Activated CD4-positive, alpha-beta T cell treated with anti-CD3 and anti-CD28 coated beads for 4 hours (primary cell): ENCODE measurements at places on chromosomes 3 and 15.

GRCh38 chr15:81174125-81174791 is 22.4 kb upstream of the IL16 start:
- DNase-seq: no peak

DNA sequence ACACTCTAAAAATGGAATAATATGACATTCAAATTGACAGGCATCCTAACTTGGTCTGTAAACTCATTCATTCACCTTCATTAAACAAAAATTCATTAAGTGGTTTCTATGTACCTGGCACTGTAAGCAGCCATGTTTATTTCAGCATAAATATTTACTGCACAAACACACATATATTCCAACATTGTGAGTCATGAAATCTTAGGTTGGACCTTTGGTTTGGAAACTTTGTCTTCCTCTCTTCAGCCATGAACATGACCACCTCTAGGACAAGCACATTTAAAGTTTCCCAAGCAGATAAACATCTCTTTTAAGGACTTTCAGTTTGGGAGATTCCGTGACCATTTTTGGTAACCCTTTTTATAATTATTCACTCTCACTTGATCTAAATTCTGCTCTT is 131.8 kb downstream of the TPRG1 start:
- no peak for DNase-seq

GRCh38 chr3:99599894-99600293 is 38.5 kb upstream of the COL8A1 start:
- no peak for DNase-seq

GRCh38 chr3:13078163-13078905 is 5.1 kb upstream of the IQSEC1 start:
- DNase-seq: no peak

- no peak for DNase-seq
Measured at GRCh38 chr15:63586790-63587189, 10.4 kb upstream of the FBXL22 start.

GRCh38 chr3:197847866-197848401 is 56.9 kb downstream of the LRCH3 start:
- DNase-seq: peak; percentile 9

GRCh38 chr3:190826018-190826417 is 36.5 kb downstream of the GMNC start:
- no peak for DNase-seq

DNA sequence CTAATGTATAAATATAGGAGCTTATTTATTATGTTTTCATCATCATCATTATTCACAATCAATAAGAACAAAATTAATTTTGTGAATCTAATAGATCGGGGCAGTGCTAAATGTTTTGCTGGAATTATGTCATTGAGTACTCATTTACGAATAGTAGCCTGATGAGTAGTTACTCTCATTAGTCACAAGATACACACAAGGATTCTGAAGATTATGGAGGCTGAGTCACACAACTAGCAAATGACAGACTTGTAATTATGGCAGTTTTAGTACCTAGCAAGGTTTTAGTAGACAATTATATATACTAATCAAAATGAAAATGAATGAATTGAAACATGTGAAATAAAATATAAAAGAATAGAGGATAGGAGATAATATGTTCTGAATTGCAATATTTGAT is 954.2 kb downstream of the CADM2 start:
- no peak for DNase-seq

GRCh38 chr3:108605028-108605427 is 15.5 kb downstream of the DZIP3 start:
- no peak for DNase-seq

DNA sequence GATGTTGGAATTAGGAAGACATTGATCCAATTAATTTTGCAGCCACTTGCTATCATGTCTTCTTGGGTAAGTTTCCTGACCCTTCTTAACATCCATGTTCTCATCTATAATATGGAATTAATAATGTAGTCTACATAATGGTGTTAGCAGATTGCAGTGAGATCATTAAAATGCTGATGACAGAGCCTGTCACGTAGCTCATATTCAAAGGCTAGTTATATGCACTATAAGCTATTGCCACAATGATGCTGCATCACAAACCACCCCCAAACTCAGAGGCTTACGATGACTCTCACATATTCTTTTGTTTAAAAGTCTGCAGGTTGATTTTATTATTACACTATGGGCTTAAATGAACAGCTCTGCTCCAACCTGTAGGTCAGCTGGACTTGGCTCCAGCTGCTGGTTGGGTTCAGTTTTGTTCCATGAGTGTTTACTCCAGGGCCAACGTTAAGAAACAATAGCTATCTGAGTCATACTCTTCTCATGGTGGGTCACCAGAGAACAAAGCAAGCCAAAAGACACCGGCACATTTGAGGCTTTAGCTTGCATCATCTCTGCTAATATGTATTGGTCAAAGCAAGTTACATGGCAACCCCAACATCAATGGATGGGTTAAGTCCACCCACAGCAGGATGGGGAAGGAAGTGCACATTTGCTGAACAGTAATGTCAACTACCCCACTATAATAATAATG is 250.0 kb upstream of the SLCO3A1 start:
- no peak for DNase-seq

DNA sequence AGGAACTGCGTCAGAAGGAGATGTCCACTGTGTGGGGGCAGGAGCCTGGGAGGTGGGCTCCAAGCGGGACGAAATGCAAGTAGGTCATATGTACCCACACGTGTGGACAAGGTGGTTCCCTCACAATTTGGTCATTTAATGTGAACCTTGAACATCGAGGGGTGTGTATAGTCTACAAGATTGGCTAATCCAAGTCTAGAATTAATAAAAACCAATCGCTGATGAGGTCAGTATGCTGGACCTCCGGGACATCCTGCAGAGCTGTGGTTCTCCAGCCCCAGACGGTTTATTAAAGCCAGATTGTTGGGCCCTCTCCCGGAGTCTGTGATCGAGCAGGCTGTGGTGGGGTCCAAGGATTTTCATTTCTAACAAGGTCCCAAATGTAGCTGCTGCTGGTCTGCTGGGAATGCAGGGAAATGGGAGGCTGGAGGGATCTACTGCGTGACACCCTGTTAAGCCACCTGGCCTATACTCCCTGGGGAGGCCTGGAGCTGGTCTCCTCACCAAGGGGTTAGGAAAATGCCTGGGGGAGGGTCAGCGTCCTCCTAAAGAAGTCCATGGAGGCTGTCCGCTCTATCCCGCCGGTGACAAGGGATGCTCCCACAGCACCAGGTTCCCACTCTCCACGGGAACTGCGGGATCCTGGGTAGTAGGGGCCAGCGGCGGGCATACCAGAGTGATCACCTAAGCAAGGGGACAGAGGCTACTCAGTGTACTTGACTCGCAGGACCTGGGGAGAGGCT is 25.1 kb downstream of the PCSK6 start:
- no peak for DNase-seq

- no peak for DNase-seq
Measured at GRCh38 chr3:67015702-67016484, 17.8 kb downstream of the KBTBD8 start.

- no peak for DNase-seq
Measured at GRCh38 chr3:157436583-157437291, at the start of gene PTX3. PTX3 (plus strand) TSS chr3:157436850; CDS start chr3:157436934, 84 bp downstream.
